ENCODE measurements at places on chromosomes 4 and X. TPM values are rescaled to one million over a fixed set of nuclear protein-coding genes. Genes with fewer than 3 reads are reported as not detected.

- H3K36me3 ChIP-seq = peaks cover 24% of the 10 kb centered on the region
- peaks cover 25% of the 10 kb centered on the region for H3K4me1 ChIP-seq
- H3K4me3 ChIP-seq = no peak overlapping the region
- peak; percentile 47 for DNase-seq
- H3K27me3 ChIP-seq = no peaks in the 10 kb centered on the region
Observed at GRCh38 chr4:82898322-82899243, 2.0 kb upstream of the THAP9 start.

- H3K4me1 ChIP-seq = no peaks in the 10 kb centered on the region
- no peak overlapping the region for H3K4me3 ChIP-seq
Observed at GRCh38 chr4:73409012-73409862, 5.2 kb downstream of the ALB start.

GRCh38 chr4:5472160-5472591, 236.2 kb downstream of the EVC2 start:
- no peak overlapping the region for H3K4me3 ChIP-seq
- H3K27me3 ChIP-seq = no peaks in the 10 kb centered on the region
- no peak overlapping the region for H3K27ac ChIP-seq
- no peaks in the 10 kb centered on the region for H3K36me3 ChIP-seq

DNA sequence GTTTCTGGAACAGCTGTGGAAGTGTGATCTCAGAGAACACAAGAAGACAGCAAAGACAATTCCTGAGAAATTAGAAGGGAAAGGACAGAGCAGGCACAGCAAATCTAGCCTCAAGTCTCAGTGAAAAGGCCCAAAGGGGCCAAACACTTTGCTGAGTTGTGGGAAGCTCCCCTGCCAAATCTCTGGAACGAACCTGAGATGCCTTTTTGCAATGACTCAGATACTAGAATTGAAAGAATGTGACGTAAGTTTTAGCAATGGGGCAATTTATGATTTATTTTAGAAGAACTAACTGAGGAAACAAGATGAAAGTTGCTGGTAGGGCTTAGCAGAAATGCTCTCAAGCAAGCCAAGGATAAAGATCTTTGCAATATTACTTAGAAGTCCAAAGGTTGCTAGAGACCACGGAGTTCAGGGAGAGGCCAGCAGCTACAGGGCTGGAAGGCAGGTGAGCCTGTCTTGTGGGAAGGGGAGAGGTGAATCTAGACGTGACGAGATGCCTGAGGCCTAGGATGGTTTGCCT, 92.8 kb downstream of the AMELX start:
- H3K36me3 ChIP-seq = no peaks in the 10 kb centered on the region
- no peak overlapping the region for H3K4me3 ChIP-seq
- no peak for DNase-seq
- H3K27ac ChIP-seq = no peak overlapping the region
- H3K27me3 ChIP-seq = no peaks in the 10 kb centered on the region

DNA sequence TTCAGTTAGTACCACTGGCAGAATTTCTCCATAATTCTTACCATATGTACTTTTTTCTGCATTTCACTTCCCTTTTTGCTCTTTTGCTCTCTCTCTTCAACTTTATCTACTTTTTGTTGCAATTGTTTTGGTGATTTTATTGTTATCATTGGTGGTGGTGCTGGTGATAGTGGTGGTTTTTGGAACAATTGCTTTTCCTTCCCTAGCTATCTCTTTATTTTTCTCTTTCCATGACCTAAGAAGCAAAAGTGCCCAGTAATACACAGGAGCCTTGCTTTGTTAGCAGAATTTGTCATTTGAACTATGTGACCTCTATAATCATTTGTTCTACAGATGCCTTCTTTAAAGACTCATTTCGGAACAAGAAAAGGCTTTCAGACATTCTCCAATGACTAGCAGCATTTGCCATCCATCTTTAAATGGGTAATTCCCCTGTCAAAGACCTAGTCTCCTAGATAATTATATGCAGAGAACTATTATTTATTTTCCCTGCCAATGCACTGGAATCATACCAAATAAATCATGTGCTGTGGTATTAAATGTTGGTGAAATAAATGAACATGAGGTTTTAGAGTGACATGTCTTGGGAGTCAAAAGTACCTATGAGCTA, 154.5 kb downstream of the GASK1B start:
- peaks cover 25% of the 10 kb centered on the region for H3K4me1 ChIP-seq
- no peak for DNase-seq
- H3K36me3 ChIP-seq = no peaks in the 10 kb centered on the region
- H3K27ac ChIP-seq = no peak overlapping the region
- H3K4me3 ChIP-seq = no peak overlapping the region
- H3K27me3 ChIP-seq = no peaks in the 10 kb centered on the region

- no peaks in the 10 kb centered on the region for H3K36me3 ChIP-seq
- H3K4me1 ChIP-seq = no peaks in the 10 kb centered on the region
Observed at GRCh38 chr4:112845386-112845785, 204.1 kb upstream of the ANK2 start.

Gene CLDN22
- total RNA-seq = not detected

DNA sequence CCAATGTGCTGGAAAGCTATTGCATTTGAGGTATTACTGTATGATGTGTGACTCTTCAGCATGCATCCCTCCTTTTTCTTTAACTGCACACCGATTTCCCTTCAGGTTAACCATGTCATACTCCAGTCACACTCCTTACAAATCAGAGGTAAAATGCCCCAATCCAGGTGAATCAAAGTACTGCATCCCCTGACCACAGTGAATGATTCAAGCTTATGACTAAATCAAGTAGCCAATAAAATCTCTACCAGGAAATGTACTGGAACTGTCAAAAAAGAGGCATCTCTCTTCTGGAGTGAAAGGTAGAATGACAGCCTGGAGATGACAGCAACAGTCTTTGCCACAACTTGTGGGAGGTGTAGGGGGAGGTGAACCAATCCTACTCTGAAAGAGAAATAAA, 10.4 kb downstream of the ADAMTS3 start:
- H3K27me3 ChIP-seq = no peaks in the 10 kb centered on the region
- no peaks in the 10 kb centered on the region for H3K4me1 ChIP-seq
- no peak for DNase-seq
- H3K4me3 ChIP-seq = no peak overlapping the region
- no peak overlapping the region for H3K27ac ChIP-seq
- H3K36me3 ChIP-seq = no peaks in the 10 kb centered on the region

DNA sequence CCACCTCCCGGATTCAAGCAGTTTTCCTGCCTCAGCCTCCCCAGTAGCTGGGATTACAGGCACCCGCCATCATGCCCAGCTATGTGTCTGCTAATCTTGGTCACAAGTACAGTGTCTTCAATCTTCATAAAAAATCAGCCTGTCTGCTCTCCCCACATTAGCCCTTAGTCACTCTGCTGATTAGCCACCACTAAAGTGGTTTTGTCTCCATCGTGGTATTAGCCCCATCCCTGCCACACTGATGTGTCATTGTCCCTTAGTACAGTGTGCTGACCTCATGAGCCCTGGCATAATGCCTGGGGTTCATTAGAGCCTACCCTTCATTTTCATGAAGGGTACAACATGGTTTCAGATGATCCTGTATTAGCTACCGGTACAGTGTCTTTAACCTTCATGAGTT, 49.9 kb downstream of the ZNF157 start:
- H3K4me3 ChIP-seq = no peak overlapping the region
- H3K4me1 ChIP-seq = no peaks in the 10 kb centered on the region
- H3K36me3 ChIP-seq = no peaks in the 10 kb centered on the region
- peaks cover 6% of the 10 kb centered on the region for H3K27me3 ChIP-seq
- H3K27ac ChIP-seq = no peak overlapping the region

DNA sequence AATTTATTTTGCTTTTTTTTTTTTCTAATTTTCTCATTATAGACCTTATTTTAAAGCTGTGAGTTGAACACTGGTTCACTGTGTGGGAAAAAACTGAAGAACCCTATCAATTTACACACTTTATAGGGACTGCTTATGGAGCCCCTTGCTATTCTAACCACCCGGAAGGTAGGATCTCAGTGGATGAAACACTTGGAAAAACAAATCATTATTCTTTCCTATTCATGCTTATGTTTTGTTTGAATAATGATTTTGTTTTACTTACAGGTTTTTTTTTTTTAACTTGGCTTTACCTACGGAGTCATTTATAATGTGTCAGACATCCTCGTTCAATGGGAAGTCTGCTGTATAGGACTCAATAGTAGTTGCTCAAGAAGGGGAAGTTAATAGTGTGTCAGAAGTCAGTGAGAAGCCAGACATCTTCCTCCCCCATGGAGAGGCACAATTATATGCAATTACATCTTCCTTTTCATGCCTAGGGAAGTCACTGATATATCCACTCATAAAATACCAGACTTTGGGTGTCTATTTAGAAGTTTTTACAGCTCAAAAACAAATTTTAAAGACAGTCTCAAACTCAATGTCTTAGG, 113.2 kb downstream of the ARSF start:
- H3K4me3 ChIP-seq = no peak overlapping the region
- no peaks in the 10 kb centered on the region for H3K27me3 ChIP-seq

- no peaks in the 10 kb centered on the region for H3K4me1 ChIP-seq
- no peaks in the 10 kb centered on the region for H3K27me3 ChIP-seq
- no peak overlapping the region for H3K4me3 ChIP-seq
- H3K36me3 ChIP-seq = no peaks in the 10 kb centered on the region
- DNase-seq = no peak
Observed at GRCh38 chr4:155883895-155884294, 17.8 kb upstream of the ASIC5 start.

DNA sequence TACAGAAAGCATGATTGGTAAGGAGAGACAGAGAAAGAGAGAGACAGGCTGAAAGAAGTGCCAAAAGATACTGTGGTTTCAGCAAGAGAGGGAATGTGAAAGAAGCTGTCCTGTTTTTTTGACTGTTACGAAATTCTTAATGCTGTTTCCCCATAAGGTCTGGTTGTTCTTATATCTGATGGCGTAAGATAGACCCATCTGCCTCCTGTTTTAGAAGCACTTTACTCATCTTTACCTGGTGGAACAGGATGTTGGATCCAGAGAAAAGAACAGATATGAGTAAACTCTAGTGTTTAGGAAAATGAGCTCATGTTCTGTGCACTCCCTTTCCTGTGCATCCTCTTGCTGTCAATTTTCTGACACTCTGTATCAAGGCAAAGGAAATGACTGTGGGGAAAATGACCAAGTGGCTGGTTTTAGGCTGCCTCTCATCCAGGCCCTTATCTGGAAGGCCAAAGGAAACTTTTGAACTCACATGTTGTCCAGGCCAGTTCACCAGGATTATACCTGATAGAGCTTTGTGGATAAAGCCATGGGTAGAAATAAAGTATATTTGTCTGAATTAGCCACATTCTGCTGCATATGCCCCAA, 311.7 kb upstream of the HTR2C start:
- no peak overlapping the region for H3K4me3 ChIP-seq
- H3K27me3 ChIP-seq = no peaks in the 10 kb centered on the region
- no peak for DNase-seq
- H3K4me1 ChIP-seq = no peaks in the 10 kb centered on the region
- H3K27ac ChIP-seq = no peak overlapping the region

DNA sequence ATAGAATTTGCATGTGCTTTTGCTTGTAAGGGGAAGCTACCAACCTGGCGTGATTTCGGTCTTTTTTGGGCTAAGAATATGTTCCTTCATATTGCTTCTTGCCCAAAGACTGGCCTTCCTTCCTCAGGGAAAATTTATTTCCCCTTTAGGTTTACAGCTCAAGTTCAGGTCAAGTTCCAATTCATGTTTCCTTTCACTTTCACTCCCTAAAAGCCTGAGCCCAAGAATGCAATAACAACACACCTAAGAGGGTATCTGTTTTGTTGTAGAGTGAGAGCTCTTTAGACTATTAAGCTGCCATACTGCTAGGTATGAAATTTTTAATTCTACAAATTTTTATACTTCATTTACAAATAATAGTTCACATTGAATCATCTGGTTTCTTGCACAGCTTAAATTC, 299.6 kb downstream of the TLL1 start:
- H3K4me3 ChIP-seq = no peak overlapping the region
- no peaks in the 10 kb centered on the region for H3K36me3 ChIP-seq
- no peak for DNase-seq
- no peak overlapping the region for H3K27ac ChIP-seq

- no peaks in the 10 kb centered on the region for H3K27me3 ChIP-seq
- no peak overlapping the region for H3K27ac ChIP-seq
- no peaks in the 10 kb centered on the region for H3K36me3 ChIP-seq
Observed at GRCh38 chr4:17561195-17561909, 15.6 kb upstream of the LAP3 start.

DNA sequence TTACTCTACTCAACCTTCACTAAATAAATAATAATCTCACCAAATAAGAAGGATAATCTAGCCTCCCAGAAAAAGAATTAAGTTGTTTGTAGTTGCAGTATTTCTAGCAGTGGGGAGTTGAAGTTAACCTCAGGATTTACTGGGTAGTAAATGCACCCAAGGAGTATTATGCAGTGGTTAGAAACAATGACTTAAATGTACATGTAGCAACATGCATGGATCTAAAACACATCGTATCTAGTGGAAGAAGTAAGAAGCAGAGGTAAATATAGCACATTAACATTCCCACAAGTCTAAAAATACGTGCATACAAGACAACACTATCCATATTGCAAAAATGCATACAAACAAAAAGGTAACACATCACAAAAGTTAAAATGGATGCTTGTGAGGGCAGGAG, 44.2 kb upstream of the SMAD1 start:
- H3K4me3 ChIP-seq = no peak overlapping the region
- no peaks in the 10 kb centered on the region for H3K36me3 ChIP-seq
- DNase-seq = no peak
- H3K27me3 ChIP-seq = peaks cover 4% of the 10 kb centered on the region
- no peak overlapping the region for H3K27ac ChIP-seq

GRCh38 chr4:101960431-101960830, 169.9 kb downstream of the BANK1 start:
- H3K4me3 ChIP-seq = no peak overlapping the region
- H3K27ac ChIP-seq = no peak overlapping the region
- no peak for DNase-seq
- no peaks in the 10 kb centered on the region for H3K4me1 ChIP-seq

Gene FOXO4
- total RNA-seq = 126 TPM

DNA sequence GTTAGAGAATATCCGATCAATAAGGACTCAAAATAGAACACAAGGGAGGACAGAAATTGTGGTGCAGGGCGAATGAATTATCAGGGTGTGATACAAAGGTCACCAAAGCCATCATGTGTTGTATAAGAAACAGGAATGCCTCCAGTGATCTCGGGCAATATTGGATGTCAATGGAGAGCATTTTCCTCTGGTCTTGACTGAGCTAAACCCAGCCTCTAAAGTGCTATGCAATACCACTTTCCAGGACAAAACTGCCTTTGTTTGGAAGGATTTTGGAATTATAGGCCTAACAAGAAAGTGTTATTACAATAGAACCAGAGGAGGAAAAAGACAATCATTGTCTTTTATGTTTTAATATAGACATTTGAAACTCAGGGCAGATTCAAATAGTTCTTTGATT, 281.7 kb downstream of the CHM start:
- no peak overlapping the region for H3K27ac ChIP-seq
- H3K4me1 ChIP-seq = no peaks in the 10 kb centered on the region
- H3K4me3 ChIP-seq = no peak overlapping the region
- no peak for DNase-seq

- no peaks in the 10 kb centered on the region for H3K27me3 ChIP-seq
- no peaks in the 10 kb centered on the region for H3K36me3 ChIP-seq
- peak overlapping the region; percentile 78 for H3K27ac ChIP-seq
- peak; percentile 90 for DNase-seq
- H3K4me1 ChIP-seq = peaks cover 37% of the 10 kb centered on the region
Observed at GRCh38 chr4:40587826-40588225, 41.8 kb downstream of the RBM47 start.
